Activated CD8-positive, alpha-beta memory T cell treated with anti-CD3 and anti-CD28 coated beads for 1 hour (primary cell): ENCODE measurements at places on chromosomes 1 and 21.

DNA sequence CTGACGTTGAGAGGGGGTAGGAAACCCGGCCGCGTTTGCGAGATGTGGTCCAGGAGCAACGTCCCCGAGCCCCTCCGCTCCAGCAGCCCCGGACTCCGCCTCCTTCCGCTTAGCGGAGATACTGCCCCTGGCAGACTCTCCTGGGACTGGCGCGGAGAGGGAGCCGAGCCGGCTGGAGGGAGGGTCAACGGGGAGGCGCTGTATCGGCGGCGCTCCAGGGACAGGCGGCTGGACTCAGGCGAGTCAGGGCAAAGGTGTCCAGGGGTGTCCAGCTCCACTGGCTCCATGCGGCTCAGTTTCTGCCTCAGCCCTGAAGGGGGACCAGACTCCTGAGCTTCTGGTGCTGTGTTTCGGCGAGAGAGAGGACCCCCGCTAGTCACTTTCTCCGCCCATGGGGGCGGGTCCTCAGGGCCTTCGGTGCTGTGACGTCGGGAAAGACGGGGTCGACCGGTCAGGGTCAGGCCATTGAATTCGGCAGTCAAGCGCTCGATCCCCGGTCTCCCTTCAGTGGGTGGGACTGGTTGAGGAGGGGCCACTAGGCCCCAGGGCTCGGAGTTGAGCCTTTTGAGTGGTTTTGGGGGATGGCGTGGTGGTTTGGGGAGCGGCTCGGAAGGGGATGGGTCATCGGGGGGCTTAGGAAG, 2.8 kb upstream of the LIX1L start:
- no peak for DNase-seq

- no peak for DNase-seq
Measured at GRCh38 chr1:13469343-13469742, 44.5 kb downstream of the LRRC38 start.

- DNase-seq, result peak; percentile 31
Measured at GRCh38 chr1:225999912-226000337, 782 bp upstream of the SDE2 start.

- DNase-seq, result no peak
Measured at GRCh38 chr1:236052232-236052993, 12.5 kb downstream of the NID1 start.

DNA sequence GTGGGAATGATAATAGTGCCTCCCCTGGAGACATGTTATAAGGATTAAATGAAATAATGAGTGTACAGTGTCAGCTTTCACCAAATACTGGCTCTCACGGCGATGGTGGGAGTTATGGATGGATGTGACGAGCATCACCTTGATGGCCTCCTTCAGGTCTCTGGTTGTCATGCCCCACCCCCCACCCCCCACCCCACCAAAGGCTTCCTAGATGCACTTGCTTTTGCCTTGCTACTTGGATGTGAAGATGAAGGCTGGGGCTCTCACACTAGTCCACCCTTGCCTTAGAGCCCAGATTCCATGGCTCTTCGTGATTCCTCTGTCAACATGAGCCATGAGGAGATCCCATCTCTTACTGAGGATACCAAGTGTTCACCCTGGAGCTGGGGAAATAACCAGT, 412.3 kb downstream of the NPHP4 start:
- no peak for DNase-seq

- DNase-seq, result no peak
Measured at GRCh38 chr1:19220991-19221390, 10.9 kb upstream of the UBR4 start.

DNA sequence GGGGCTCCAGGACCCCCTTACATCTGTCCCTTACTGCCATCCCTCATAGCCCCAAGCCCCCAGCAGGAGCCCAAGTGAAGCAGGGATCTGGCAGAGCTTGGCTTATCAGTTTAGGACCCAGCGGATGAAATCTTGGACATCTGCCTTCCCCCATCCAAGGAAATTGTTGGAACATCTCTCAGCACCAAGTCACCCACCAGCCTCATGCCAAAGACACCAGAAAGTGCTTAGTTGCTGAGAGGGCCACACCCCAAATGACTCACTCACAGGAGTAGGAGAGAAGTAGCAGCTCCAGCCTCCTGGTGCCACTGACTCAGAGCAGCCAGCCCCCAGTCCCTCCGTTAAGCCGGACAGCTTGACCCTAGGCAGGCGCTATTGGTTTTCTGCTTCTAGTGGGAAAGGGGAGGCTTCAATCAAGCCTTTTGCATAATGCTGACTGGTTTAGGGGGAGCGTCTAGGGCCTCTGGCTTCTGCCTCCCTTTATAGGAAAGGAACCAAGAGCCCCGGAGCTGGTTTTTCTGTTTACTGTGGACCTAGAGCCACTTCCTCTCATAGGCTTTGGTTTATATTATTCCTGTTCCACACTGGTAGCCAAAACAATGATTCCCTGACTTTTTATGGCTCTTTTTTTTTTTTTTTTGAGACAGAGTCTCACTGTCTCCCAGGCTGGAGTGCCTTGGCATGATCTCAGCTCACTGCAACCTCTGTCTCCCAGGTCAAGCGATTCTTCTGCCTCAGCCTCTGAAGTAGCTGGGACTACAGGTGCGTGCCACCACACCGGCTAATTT, 114.2 kb upstream of the IPO9 start:
- DNase-seq, result no peak

GRCh38 chr21:33760641-33761440, 118.5 kb downstream of the ITSN1 start:
- no peak for DNase-seq
